ENCODE measurements at places on chromosomes 7 and 10.

DNA sequence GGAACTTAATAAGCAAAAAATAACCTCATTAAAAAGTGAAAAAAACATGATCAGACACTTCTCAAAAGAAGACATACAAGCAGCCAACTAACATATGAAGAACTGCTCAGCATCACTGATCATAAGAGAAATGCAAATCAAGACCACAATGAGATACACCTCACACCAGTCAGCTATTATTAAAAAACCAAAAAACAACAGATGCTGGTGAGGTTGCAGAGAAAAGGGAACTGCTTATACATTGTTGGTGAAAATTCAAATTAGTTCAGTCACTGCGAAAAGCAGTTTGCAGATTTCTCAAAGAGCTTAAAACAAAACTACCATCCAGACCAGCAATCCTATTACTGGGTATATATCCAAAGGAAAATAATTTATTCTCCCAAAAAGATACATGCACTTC, 513.3 kb downstream of the MDFIC start:
- no peak for DNase-seq

- no peak for DNase-seq
Observed at GRCh38 chr7:39144420-39144819, 166.7 kb downstream of the POU6F2 start.

DNA sequence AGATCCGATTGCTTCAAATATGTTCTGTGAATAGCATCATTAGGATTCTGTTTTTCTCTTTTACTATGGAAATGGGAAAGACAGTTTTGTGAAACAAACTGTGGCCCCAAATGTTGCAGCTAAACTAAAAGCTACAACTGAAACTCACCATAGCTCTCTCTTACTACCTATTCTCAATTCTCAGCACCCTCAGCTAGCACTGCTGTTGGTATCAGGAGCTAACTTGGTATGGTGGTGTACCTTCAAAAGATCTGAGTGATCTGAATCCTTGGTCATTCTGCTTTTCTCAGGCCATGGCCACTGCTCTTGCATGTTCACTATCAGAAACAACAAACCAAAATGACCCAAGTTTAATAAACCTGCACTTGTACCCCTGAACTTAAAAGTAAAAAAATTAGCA, 1208.0 kb downstream of the SORCS1 start:
- no peak for DNase-seq

GRCh38 chr10:21135023-21135931, 238.2 kb upstream of the NEBL start:
- DNase-seq: no peak

GRCh38 chr10:131198843-131199242, 112.7 kb downstream of the TCERG1L start:
- DNase-seq: no peak

- DNase-seq: no peak
Observed at GRCh38 chr7:100556541-100556940, 17.2 kb downstream of the SAP25 start.

- no peak for DNase-seq
Observed at GRCh38 chr7:47504551-47505311, 77.2 kb downstream of the TNS3 start.

DNA sequence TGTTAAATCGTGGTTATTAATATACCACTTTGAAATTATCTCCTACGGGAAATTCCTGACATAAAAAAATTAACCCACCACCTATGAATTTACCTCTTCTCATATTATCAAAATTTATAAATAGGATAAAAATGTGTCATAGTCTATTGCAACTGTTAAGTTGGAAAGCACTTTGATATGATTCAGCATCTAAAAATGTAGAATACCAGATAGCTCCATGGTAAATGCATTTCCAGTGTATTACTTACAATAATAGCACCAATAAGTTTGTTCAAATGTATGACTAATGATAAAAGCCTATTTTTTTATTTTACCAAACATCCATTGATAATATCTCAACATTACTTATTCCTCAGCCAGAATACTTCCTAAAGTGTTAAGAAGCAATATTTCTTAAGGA, 13.6 kb upstream of the KCND2 start:
- no peak for DNase-seq

DNA sequence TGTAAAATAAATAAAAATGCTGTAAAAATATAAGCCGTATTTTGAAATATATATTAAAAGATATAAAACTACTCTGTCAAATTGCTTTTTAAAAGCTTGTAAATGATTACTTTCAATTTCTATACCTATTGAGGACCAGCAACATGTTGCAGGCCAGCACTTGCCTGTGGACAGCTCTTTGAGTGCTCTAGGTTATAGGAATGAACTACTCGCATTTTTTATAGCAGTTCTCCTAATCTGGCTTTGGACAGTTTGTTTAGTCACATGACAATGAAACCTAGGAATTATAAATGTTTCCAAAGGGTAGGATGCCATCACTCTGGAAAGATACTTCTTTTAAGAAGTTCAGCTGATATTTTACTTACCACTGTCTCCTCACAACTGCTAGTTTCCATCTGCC, 117.7 kb upstream of the PTPRZ1 start:
- DNase-seq: no peak

DNA sequence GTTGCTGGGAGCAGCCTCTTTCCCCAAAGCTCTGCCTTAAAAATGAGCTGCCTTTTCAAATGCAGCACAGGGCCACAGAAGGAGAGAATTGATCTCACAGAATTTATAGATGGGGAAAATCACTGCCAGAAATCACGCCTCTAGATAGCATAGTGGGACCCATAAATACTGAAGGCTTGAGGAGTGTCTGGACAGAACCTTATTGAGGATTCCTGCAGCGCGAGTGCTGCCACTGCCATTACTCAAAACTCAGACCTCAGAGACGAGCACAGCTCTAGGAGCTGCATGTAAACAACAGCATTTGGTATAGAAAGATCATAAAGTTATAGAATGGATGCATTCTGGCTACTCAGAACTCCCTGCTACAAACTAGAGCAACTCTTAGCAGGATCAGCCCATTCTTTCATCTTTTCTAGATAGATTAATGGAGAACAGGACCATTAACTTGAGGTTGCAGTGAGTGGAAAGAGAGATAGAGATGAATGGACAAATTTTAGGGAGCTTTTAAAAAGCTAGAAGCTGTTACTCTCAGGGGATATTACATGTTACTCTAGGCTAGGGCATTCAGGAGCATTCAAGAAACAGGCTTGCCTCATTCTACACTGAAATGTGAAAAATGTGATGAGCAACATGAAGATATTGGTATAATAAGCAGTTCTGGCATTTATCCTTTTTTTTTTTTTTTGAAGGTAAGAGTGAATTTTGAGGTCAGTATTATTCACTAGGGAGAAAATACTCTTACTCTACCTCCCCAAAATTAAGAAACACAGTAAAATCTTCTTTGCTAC, 267.2 kb upstream of the SLC26A5 start:
- DNase-seq: no peak

GRCh38 chr10:77106676-77107075, 530.9 kb downstream of the KCNMA1 start:
- no peak for DNase-seq

DNA sequence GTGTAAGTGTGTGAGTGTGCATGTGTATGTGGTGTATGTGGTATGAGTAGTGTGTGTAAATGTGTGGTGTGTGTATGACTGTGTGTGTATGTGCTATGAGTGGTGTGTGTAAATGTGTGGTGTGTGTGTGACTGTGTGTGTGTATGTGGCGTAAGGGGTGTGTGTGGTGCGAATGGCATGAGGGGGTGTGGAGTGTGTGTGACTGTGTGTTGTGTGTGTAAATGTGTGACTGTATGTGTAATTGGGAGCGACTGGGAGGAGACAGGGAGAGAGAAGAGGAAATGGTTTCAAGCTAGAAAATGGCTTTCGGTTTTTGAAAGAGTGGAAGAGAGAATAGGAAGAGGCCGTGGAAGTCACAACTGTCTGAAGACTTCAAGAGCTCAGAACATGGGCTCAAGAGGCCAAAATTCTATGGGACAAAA, 23.6 kb upstream of the GATAD1 start:
- DNase-seq: no peak

Data from activated T-cell treated with anti-CD3 and anti-CD28 coated beads for 1 hour (primary cell).